ENCODE measurements at places on chromosomes 12 and 14.
A peak's percentile ranks its signal among the peaks of the same experiment; 100 is the strongest.

GRCh38 chr14:104093366-104094055, 8.0 kb downstream of the ASPG start:
- DNase-seq, result no peak

DNA sequence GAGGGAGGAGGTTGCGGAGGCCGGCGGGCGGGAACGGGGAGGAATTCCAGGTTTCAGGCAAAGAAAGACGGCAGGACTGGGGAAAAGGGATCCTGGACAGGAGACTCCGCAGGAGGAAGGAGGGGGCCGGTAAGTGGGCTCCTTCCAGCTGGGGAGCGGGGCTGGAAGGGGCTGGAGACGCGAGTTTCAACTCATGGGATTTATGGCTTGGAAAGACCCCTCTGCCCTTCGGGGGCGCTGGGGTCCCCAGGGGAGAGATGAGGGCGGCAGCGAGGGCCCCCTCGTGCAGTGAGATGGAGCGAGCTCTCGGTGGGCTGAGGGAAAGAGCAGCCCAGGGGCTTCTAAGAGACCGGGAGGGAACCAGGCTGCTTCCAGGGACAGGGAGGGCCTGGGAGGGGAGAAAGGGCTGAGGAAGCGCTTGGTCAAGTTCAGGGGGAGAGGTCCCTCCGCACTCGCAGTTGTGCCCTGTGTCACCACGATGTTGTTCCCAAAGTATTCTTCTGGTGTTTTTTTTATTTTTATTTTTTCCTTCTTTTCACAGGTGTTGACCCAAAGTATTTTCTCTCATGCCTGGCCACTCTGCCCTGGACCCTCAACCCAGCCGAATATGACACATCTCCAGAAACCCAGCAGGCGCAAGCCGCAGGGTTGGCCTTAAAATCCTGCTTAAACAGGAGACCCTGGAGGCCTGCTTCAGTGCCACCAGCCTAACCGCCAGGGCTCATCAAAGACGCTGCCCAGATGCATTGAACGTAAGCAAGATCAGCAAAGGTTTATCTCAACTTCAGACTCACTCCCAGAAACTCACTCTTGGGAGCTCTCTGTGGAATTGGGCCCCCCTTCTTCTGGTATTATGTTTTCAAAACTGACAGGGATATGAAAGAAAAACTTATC, 16.1 kb downstream of the TNFAIP2 start:
- DNase-seq, result no peak

DNA sequence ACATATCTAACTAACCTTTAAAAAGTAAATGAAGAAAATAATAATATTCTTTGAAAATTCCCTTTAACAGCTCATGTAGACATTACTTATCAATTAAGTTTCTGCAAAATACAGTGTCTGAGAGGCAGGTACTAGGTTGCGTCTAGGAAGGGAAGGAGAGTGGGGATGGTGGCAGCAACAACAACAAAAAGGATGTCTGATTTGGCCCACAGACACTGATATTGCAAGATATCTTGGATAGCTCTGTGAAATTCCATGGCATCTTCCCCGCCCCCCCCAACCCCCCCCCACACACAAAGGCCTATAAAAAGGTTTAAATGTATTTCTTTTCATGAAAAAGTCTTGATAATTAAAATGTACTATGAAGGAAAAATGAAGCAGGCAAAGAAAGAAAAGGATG, 41.6 kb upstream of the AP4S1 start:
- no peak for DNase-seq

DNA sequence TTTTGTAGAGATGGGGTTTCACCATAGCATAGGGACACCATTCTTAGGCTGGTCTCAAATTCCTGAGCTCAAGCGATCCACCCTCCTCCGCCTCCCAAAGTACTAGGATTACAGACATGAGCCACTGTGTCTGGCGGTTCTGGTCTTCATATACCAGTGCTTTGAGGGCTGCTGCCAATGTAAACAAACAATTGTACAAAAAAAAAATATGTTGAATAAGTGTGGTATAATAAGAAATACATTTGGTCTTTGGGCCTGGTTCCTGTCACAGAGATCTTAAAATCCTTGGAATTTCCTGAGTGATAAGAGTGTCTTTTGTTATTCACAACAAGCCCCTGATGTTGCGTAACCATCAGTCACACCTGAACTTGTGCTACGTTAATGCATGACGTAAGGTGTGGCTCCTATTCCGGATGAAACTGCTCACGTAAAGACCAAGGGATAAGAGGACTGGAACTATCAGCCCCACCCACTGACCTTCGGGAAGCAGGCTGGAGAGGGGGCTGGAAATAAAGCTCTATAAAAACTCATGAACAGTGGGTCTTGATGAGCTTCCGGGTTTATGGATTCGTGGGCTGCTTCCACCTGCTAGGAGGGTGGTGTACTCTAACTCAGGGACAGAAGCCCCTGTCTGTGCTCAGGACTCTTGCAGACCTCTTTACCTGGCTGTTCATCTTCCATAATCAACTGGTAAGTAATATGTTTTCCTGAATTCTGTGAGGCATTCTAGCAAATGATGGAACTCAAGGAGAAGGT, 16.5 kb upstream of the RIMKLB start:
- DNase-seq, result no peak

DNA sequence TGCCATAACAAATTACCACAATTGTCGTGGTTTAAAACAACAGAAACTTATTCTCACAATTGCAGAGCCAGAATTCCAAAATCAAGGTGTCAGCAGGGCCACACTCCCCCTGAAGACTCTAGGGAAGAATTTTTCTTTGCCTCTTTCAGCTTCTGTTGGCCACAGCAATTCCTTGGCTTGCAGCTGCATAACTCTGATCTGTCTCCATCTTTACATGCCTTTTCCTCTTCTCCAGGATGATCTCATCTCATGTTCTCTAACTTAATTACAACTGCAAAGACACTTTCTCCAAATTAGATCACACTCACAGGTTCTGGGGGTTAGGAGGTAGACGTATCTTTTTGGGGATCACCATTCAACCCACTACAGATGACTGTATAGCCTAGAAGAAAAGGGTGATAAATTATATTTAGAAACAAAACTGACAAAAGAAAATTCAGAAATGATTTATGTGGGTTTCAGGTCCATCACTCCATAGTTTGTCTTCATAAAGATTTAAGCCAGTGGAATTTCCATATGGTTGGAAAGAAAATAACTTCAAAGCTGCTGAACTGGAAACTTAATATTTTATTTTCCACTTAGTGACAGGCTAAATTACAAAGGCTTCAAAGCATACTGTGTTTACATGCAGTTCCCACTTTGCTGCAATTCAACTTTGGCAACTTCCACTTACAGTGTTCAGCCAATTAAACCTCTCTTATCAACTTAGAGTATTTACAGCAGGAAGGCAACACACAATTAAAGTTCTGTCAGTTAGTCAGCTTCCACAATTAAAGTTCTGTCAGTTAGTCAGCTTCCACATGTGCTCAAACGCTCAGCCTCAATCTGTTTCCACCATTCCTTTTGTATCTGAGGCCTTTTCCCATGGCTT, 213.3 kb downstream of the EPS8 start:
- DNase-seq, result no peak

DNA sequence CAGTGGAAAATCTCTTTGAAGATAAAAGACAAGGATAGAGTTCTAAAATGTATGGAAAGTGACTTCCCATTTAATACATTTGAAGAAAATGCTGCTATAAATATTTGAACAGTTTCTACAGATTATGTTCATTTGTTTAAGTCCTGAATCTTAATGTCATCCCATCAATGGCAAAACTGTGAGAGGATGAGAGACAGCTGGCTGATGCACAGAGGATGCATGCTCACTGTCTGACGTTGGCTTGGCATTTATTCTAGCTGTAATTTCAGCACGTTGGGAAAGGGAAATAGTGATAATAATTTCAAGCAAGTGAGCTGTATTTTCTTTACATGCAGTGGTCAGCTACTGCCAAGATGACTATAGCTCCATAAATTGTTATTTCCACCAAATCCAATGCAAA, 40.5 kb downstream of the PPFIA2 start:
- no peak for DNase-seq

GRCh38 chr12:124569375-124570148, 2.1 kb upstream of the NCOR2 start:
- no peak for DNase-seq

GRCh38 chr12:6914246-6914946, at the start of gene ENO2:
TSS of gene ENO2 (plus strand) at chr12:6914580. CDS start at chr12:6915833, 1,253 bp downstream.
- no peak for DNase-seq

GRCh38 chr14:81818271-81818670, 284.6 kb upstream of the SEL1L start:
- DNase-seq, result no peak

GRCh38 chr12:57046947-57047890, 2.7 kb downstream of the MYO1A start:
- DNase-seq, result no peak

GRCh38 chr14:24298892-24299254, 707 bp downstream of the DHRS1 start:
- no peak for DNase-seq

DNA sequence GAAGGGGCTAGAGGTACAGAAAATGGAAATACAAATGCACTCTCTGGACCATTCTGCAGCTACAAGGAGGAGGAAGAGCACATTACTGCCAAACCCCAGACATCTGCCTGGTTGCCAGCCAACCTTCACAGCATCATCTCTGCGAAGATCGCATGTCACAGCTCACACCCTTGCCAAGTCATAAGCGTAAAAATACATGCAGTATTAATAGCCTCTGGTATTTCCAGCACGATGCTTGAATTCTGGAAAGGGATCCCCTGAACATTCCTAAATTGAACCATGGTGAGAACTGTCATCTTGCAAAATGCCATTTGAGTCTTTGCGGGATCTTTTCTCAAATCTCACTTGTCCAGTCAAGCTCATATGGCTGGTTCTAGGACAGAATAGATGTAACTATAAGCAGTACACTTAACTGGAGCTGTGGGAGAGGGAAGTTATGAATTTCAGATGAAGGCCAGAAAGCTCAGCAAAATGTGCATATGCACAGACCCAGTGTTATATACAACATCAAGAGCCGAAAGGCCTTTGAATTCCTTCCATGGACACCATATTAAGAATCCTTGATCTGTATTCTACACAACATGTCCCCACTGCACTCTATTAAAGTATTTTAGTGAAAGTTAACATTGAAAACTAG, 211.6 kb downstream of the DUSP6 start:
- peak; percentile 21 for DNase-seq

DNA sequence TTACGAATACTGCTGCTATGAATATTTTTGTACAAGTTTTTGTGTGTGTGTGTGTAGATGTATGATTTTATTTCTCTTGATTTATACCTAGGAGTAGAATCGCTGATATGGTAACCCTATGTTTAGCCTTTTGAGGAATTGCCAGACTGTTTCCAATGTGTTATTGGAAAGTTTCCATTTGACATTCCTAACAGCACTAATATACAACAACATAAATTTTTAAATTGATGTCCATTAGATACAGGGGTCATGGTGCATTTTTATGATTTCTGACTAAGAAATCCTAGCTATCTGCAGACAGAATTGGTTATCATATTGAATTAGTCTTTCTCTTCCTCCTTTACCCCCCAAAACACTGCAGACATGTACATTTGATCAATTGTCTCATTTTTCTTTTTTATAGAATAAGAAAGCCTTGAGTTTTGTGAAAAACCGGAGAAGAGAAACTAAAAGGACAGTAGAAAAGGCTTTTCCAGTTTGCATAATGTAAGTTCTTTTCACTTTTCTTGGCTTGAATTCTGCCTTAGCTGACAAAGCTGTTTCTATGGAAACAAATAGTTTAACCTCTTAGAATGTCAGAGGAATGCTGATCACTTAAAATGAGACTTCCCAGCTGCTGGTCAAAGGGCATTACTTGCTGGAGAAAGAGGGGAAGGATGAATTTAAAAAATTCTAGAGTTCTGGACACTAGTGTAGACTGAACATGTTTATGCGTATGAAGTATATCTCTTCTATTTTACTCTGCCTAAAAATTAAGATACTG, 28.2 kb downstream of the PALS1 start:
- DNase-seq, result no peak

DNA sequence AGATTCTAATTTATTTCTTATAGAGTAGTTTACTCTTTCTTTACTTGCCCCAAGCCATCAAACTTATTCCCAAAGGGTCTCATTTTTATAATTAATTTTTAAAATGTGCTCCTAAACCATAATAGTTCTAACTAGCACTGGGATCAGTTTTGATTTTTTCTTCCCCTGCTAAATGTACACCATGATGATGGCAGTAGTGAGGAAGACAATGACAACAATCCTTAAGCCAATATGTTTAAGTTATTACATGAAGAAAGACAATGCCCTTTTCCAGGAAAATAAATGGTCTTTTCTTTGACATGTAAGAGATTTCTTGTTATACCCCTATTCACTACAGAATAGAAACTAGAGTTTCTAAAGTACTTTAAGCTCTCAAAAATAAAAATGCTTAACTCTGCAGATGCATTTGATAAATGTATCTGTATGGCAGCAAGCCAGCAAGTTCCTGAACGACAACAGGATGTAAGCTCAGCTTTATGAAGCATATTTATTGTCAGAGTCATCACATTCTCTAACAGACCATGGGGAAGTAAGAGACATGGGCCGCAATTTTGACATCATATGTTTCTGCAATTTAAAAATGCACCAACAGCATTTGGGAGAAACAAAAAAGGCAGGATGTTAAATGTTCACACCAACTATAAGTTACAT, 36.0 kb upstream of the SNX6 start:
- no peak for DNase-seq

DNA sequence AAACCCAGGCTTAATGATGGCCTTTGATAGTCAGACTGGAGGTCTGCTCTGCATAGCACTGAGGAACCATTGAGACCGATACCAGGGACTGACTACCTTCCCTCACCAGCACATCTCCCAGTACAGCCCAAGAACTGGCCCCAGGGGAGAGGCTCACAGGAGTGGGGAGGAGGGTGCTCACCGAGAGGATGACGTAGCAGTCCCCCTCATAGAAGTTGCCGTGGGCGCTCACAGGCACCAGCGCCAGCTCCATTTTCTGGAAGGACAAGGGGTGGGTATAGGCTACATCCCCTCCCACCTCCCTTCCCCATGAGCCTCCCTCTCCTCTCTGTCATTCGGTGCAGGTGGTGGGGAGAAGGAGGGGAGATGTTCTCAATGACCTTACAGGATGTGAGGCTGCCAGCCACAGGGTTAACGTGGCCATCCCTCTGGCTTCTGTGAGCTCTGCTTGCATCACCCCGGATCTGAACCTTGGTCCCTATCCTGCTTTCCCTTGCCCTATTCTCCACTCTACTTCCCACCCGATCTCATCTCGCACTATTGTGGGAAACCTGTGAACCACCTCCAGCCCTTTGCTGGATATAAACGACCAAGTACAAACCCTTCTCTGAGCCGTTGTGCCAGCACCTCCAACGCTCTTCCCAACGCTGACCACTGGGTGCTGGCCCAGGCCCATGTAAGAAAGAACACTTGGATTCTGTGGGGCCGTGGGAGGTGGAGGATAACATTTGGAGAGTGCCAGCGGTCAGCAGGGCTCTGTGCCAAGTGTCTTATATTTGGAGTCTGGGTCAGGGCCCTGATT, 4.4 kb downstream of the AVIL start:
- no peak for DNase-seq

DNA sequence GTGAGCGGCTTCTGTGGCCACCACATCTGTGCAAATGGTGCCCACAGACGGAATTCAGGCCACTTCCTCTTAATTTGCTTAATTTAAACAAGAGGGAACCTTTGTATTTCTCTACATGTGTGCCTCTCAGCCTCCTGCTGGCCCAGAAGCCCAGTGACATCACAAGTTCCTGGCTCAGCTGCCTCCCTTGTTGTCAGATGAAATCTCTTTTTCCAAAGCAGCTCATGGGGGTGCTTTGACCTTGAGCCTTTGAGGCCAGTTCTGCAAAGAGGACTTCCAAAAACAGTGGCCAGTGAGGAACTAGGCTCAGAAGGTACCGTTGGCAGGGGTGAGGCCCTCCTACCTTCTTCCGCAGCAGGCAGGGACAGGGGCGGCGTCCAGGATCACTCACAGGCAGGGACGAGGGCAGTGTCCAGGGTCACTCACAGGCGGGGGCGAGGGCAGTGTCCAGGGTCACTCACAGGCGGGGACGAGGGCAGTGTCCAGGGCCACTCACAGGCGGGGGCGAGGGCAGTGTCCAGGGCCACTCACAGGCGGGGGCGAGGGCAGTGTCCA, 35.0 kb upstream of the GALNT9 start:
- no peak for DNase-seq

All from SHP77 treated with DMSO at 0.1 percent for 48 hours (cell line).